ENCODE measurements at places on chromosomes 3 and 15.

DNA sequence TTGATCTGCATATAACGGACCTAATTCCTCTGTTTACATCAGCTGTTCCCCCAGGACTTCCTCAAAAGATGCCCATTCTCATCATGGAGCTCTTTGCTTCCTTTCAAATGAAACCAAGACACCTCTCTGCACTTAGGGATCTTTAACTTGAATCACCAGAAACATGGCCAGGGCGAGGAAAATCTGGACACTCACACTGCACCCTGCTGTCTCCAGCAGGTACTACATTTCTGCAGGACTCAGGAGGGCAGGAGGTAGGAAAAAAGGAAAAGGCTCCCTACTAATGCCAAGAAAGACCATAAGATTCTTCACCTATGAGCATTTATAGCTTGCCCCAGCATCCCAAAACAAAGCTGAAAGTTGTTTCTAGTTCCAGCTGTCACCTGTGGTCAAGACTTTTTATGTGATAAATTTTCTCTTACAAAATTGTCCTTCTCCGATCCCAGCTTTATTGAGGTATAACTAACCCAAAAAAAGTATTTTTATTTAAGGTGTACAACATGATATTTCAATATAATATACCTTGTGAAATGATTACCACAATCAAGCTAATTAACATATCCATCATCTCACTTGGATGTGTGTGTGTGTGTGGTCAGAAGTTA is 87.3 kb upstream of the C15orf61 start:
- DNase-seq = no peak

GRCh38 chr3:175179055-175179454 is 319.9 kb downstream of the NAALADL2 start:
- no peak for DNase-seq

DNA sequence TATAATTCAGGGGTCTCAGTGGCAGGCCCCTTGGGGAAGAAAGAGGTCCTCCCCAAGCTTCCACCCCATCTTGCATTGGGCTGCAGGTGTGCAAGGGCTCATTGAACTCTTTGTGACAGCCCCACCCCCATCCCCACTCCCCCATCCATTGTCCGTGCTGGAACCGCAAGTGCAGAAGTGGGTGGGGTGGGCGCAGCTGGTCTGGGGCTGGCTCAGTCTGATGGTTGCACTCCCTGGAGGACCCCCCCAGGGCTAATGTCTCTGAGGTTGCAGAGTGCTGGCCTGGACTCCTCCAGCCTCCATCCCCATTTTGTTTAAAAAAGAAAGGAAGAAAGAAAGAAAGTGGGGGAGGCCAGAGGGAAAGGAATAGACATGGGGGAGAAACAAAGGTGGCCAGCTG is 42.3 kb upstream of the ARL8B start:
- peak; percentile 33 for DNase-seq

GRCh38 chr15:71970435-71970834 is 147.5 kb downstream of the MYO9A start:
- DNase-seq = no peak

GRCh38 chr3:122694966-122695365 is 14.3 kb downstream of the PARP14 start:
- no peak for DNase-seq

DNA sequence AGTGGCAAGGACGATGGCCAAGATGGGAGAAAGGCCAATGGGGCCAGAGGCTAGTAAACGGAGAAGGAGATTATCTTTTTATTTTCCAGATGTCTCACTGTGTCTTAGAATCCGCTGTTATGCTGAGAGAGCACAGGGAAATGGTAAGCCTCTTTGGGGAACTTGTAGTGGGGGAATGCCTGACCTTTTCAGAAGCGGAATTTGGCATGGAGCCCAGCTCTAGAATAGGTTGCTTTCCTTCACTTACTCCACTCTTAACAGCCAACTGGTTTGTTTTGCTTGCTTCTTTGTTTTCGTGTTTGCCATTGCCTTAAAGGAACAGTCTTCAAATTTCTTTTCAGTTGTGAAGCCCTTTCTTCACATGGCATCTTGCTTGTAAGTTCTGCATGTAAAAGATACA is 316.2 kb upstream of the THRB start:
- no peak for DNase-seq

DNA sequence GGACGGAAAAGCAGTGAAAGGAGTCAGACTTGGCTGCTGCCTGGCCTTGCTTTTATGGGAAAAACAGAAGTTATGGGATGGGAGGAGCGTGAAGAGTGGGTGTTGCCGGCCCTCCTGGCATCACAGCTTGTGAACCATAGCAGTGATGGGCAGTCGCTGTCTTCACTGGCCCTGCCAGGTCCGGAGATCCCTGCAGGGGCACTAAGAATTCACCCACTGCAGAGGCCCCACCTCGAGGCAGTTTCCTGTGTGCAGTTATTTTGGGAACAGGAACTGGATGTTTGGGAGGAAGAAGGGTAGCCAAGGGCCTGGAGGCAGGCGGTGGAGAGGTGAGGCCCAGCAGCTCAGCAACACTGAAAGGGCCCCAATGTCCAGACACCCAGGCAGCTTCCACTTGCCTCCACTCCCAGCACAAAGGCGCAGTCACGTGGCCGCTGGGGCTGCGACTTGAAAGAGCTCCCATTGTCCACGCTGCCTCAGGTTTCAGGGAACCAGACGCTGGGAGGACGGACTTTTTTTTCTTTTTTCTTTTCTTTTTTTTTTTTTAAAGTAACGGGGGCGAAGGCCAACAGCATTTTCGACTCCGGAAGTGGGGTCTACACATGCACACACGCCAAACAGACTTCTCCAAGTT is 255.6 kb downstream of the ZNF621 start:
- DNase-seq = peak; percentile 87

- no peak for DNase-seq
Measured at GRCh38 chr3:141446737-141447136, 40.1 kb upstream of the RASA2 start.

DNA sequence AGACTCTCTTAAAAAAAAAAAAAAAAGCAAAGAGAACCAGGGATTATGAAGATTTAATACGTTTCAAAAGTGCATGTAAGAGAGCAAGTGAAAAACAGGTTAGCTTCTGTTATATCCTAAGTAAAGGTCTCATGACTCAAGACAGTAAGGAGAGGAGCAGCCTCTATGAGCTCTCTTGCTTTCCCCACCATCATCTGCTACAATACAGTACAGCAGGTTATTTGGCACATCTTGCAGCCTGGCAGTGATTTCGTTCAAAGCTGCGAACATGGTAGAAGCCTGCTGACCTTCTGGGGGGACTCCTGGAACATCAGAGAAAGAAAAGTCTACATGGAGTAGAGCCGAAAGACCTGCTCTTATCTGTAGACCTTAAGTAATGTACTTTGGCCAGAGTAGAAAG is 129.2 kb upstream of the PLXND1 start:
- DNase-seq = no peak

- no peak for DNase-seq
Measured at GRCh38 chr15:95405447-95405846, 925.1 kb upstream of the NR2F2 start.

- DNase-seq = no peak
Measured at GRCh38 chr3:78258798-78259197, 1218.9 kb downstream of the ROBO2 start.

DNA sequence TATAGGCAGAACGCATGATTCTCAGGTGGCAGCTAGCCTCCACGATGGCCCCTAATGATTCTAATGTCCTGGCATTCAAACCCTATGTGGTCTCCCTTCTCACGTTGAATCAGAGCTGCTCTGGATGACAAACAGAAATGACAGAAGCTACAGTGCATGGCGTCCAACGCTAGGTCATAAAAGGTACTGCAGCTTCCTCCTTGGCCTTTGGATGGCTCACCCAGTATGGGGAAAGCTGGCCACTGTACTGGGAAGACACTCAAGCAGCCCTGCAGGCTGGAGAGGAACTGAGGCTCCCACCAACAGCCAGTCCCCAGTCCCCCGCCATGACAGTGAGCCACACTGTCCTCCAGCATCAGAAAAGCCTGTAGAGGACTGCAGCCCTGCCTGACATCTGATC is 286.3 kb downstream of the FAM43A start:
- DNase-seq = no peak

- no peak for DNase-seq
Measured at GRCh38 chr15:91974321-91974720, 120.8 kb downstream of the SLCO3A1 start.

DNA sequence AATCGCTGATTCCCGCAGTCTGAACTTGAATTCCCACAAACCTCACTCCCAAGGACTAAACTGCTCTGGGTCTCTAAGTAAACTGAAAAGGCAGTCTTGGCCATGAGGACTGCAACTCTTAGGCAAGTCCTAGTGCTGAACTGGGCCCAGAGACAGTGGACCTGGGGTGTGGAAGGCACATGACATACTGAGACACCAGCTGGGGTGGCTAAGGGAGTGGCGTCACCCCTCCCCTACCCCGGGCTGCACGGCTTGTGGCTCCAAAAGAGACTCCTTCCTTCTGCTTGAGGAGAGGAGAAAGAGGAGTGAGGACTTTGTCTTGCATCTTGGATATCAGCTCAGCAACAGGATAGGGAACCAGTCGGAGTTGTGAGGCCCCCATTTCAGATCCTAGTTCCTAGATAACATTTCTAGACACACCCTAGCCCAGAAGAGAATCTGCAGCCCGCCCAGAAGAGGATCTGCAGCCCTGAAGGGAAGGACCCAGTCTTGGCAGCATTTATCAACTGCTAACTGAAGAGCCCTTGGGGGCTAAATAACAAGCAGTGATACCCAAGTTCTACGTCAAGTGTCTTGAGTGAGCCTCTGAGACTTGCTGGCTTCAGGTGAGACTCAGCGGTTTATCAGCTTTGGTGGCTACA is 110.7 kb upstream of the C3orf80 start:
- DNase-seq = no peak

- no peak for DNase-seq
Measured at GRCh38 chr15:83899670-83900069, 245.7 kb downstream of the ADAMTSL3 start.

- no peak for DNase-seq
Measured at GRCh38 chr15:71892335-71892734, 82.0 kb downstream of the NR2E3 start.

DNA sequence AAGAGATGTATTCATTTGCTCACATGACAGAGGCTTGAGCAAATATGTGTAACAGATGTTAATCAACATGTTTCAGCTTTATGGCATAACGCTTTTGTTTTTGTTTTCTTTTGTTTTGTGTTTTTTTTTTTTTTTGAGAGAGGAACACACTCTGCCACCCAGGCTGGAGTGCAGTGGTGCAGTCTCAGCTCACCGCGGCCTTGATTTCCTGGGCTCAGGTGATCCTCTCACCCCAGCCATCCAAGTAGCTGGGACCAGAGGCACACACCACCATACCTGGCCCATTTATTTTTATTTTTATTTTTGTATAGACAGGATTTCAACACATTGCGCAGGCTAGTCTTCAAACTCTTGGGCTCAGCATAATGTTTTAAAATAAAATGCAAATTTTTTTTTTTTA is 1504.4 kb upstream of the CADM2 start:
- DNase-seq = no peak
